ENCODE measurements at places on chromosomes 11 and 22.

DNA sequence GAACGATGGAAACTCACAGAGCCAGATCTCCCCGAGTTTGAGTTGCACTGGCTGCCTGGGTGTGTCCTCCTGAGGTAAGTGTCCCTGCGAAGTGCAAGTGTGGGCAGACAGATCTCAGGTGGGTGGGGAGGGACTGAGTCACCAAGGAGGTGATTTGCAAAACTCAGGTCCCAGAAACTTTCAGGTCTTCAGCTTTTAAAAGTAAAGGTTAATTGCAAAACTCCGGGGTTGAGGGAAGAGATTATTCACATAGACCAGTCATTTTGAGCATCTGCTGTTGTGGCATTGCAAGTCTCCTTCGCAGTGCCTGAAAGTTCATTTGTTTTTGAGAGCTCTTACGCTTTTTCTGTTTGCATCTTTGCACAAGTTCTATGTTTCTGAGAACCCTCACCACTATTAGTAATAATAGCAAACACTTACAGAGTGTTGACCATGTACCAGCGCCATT, 7.1 kb downstream of the CD44 start:
- DNase-seq: no peak

DNA sequence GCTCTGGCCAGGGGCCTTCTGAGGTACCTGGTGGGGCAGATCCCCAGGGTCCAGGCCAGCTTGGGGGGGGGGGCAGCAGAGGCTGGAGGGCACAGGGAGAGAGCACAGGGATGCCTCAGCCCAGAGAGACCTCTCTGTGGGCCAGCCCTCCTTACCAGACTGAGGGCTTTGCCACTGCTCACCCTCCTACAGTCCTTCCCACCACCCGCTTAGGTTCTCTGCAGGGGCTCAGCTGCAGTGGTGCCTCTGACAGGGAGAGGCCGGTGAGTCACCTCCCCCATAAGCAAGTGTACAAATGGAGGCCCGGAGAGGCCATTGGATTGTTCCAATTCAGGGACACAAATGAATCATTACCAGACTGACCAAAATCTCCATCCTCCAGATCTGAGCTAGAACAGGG, 68.1 kb upstream of the LMO1 start:
- DNase-seq: peak; percentile 58

DNA sequence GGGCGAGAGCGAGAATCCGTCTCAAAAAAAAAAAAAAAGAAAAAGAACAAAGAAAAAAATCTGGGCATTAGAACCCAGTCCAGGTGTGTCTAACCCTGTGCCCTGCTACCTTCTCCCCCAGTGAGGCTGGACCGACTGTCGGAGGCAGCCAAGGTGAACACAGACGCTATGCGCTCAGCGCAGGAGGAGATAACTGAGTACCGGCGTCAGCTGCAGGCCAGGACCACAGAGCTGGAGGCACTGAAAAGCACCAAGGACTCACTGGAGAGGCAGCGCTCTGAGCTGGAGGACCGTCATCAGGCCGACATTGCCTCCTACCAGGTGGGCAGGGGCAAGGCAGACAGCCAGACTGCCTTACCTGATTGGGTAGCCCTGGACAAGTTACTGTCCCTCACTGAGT, 3.2 kb downstream of the NEFH start:
- no peak for DNase-seq

DNA sequence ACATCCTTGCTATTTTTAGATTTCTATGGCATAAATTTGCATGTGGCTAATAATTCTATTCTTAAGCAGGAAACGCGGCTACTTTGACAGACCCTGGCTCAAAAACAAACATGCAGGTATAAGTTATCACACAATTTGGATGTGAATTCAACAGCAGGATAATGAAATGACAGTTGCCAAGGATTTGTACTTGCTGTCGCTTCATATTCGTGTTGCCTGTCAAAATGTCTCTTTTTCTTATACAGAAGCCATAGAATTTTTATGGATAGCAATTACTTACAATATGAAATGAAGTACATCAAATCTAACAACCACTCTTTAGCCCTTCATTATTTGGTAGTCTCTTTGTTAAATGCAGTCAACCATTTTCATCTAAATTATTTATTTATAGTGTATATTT, 46.4 kb downstream of the DCDC1 start:
- DNase-seq: no peak

GRCh38 chr11:15493921-15494620, 379.3 kb downstream of the INSC start:
- DNase-seq: peak; percentile 18

Data from EL (cell line).